ENCODE measurements at places on chromosomes 6 and 20.

- no peak for DNase-seq
Observed at GRCh38 chr6:150391890-150392289, 23.1 kb downstream of the IYD start.

DNA sequence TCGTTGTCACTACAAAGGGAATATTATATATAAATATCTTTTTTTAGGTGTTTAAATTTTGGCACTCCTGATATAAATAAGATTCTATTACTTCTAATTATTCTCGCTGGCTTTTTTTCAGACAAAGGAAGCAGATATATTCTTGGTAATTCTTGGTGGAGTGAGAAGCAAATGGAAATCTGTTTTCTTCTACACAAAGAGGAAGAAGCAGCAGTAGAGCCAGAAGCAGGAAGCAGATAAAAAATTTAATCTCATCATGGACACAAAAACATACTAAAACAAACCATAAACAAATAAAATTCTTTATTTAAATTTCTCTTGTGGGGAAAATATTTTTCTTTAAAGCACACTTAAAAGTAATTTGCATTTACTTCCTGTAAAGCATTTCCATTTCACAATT, 3.7 kb upstream of the KIAA0319 start:
- DNase-seq = no peak

GRCh38 chr6:77136086-77136485, 327.2 kb downstream of the HTR1B start:
- no peak for DNase-seq

DNA sequence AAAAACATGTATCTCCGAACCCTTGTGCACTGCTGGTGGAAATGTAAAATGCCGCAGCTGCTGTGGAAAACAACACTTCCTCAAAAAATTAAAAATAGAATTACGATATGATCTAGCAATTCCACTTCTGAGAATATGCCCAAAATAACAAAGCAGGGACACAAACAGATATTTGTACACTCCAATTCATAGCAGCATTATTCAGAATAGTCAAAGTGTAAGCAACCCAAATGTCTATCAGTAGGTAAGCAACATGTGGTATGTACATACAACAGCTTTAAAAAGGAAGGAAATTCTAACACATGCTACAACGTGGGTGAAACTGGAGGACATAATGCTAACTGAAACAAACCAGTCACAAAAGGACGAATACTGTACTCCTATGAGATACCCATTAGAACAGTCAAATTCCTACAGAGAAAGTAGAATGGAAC, 5.7 kb upstream of the RAB5IF start:
- DNase-seq = no peak

DNA sequence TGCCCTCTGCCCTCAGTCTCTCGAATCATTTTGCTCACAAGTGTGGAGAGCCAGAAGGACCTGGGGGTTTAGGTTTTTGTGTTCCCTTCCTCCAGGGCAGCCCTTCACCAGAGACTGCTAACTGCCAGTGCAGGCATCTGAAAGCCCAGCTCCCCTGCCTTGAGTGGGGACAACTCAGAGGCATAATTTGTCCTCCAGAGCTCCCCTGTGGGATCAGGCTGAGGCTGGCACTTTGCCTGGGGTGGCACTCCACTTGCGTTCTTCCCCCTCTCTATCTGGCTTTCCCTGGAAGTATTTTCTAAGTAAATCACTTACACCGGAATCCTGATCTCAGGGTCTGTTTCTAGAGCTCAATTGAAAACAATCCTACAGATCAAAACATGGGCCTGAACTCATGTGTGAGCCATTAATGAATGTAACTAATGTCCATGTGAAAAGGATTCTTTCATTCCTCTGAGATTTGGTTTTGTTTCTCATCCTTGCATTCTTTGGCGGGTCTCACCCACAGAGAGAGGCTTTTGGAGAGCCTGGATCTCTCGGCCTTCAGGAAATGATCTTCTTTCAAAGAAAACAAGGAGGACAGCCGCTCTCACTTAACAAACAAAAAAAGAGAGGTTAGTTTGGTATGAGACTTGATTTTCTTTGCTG, 125.7 kb upstream of the RIPOR2 start:
- DNase-seq = no peak

DNA sequence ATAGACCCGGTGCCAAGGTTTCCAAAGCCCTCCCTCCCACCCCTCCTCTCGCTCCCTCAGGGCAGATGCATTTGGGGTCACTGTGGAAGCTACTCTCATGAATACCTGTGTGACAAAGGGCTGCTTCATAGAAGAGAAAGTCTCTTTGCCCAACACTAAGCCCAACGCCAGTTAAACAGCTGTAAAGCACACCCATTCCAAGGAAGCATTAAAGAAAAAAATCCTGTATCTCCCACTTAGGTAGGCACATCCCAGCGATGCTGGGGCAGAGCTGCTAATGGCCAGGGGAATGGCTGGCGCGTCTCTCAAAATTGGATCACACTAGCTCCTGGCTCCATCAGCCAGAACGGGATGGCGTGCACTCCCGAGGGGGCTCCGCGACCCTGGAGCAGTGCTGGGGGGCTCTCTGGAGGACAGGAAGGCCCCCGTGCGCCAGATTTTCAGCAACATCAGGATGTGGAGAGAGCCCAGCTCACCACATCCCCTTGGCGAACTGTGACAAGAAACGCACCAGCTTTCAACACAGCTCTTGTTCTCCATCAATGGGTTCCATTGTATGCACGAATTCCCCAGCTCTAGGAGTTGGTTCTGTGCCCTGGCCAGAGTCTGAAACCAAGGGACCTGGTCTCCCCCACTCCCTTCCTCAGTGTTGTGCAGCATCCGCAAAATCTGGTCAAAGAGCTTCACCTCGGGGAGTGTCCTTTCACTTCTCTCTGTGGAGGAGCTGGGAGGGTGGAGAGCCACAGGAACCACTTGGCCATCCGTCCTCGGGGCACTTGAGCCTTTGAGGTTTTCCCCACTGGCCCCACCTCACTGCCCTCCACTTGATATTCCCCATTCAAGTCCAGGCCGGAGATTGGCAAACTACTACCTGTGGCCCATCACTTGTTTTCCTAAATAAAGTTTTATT, 74.1 kb downstream of the TFAP2C start:
- DNase-seq = no peak

DNA sequence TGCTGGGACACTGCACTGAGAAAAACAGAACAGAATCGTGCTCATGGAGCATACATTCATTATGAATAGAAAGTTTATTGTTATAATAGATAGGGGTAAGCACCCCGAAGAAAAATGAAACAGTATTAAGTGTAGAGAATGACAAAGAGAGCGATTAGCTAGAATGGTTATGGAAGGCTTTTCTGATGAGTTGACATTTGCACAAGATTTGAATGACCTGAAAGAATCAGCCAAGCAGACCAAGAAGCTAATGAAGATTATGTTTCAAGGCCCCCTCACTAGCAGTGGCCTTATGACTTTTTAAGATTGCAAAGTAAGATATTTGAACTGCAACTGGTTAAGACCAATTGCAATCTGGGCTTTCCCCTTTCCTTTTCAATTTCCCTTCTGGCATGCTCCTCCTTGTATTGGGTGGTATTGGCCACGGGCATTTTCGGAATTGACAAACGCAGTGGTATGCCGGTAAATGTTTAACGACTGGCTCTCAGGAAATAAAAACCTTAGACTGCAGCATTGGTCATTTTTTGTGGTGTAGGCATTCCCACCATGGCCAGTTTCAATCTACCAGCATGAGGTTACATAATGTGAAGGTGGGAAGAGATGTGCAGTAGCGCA, 120.0 kb upstream of the CITED2 start:
- DNase-seq = no peak

DNA sequence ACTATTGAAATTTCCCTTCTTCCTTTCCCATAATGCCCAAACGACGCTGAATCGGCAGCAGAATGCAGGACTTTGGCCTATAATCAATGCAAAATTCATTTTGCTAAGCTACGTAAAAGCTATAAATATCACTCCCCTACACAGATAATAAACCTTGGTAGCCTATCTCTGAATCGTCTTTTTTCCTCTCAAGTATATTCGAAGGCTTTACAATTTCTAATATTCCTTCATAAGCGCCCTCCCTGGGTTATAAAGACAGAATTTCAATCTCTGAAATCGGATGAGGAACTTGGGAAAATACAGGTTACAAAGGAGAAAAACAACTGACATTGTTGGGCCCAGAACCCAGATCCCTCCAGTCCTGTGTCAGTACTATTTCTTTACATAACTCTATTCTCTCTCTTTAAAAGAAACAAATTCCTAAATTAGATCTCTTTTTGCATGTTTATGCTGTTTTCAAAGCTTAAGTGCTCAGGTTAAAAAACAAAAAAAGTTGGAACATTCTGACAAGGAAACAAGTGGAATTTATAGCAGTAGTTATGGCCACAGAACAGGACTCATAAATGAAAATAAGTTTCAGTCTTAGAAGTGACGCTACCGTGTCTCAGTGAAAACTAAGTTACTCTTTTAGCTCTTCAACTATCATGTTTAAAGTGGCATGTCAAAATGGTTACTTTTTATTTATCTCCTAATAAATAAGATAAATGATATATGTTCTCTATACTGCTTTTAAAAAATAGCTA, 84.5 kb downstream of the SESN1 start:
- DNase-seq = no peak

DNA sequence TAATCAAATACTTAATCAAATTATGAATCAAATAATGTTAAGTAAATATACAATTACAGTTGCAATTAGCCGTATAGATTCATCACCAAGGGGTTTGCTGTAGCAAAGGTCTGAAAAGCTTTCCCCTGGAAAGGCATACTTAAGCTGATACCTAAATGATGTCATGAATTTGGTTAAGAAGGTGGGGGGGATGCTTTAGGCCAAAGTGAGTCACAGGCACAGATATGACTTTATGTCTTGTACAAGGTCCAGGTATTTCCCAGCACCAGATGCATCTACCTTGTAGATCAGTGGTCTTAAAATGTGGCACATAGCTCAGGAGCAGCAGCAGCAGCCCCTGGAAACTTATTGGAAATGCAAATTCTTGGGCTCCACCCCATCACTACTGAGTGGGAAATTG, 557.3 kb upstream of the CDH4 start:
- no peak for DNase-seq

GRCh38 chr20:43183536-43184070, 6.1 kb downstream of the PTPRT start:
- no peak for DNase-seq

DNA sequence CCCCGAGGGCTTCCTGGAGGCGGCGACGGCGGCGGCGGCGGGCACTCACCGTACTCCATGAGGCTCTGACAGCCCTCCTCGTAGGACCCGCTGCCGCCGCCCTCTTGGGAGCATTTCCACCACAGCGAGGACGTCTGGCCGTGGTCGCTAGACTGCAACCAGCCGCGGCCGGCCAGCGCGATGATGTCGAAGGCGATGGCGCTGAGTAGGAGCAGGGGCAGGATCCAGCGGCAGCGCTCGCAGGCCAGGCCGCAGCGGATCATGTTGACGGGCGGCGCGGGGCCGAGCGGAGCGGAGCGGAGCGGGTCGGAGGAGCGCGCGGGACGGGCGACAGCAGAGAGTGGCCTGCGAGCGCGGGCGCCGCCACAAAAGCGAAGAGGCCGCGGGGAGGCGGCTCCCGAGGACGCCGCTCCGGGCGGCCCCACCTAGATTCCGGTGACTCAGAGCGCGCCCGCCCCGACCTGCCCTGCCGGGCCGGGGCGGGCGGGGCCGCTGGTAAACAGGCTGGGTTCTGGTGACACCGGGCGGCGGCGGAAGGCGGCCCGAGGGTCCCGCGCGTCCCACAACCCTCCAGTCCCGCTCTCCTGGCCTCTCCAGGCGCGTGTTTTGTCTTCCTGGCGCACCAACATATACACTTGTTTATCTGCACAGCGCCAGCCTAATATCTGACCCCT, at the start of gene PERP:
Gene PERP (minus strand): TSS at position 342 of the 674 bp plus-strand sequence. CDS start 79 bp downstream, at position 263.
- DNase-seq = peak; percentile 64

GRCh38 chr20:227439-228105, 514 bp downstream of the DEFB129 start:
- DNase-seq = no peak

Data from stimulated activated naive CD8-positive, alpha-beta T cell treated with anti-CD3 and anti-CD28 coated beads, Interleukin-15, amount 100 ng/mL, for 72 hours (primary cell).